T-cell (primary cell): ENCODE measurements at places on chromosomes 12 and 14.

DNA sequence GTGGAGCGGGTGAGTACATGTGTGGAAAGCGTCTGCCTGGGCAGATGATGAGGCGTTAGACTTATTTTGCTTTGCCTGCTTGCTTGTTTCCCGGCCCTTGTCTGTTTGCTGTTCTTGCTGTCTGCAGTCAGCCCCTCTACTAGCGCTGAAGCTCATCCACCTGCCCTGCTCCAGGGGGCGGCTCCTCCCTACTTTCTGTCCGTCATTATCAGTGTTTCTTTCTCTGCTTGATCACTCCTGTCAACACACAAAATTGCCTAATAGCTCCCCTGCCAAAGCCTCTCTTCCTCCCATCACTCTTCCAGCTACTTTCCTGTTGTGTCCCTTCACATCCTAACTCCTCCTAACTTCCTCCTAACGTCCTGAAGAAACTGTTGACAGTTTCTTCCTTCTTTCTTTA lies 34.9 kb upstream of the GALNT8 start:
- no peak for DNase-seq

- no peak for DNase-seq
Observed at GRCh38 chr14:103123634-103124500, 606 bp downstream of the TNFAIP2 start.

GRCh38 chr14:54719406-54719805 lies 152.5 kb downstream of the SAMD4A start:
- DNase-seq, result no peak

DNA sequence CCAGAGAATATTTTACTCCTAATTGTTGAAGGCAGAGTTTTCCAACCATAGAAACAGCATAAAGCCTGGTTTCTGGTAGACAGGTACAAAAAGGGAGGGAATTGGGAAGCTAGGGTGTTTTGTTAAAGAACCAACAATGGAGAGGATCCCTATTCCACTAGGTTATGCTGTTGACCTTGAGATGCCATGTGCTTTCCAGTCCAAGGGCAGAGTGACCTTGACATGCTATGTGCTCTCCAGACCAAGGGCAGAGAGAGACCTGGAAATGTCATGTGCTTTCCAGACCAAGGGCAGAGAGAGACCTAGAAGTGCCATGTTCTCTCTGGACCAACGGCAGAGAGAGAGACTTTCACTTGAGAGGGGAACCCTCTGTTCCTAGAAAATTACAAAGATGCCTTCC lies 1043.8 kb upstream of the FBXO33 start:
- no peak for DNase-seq

DNA sequence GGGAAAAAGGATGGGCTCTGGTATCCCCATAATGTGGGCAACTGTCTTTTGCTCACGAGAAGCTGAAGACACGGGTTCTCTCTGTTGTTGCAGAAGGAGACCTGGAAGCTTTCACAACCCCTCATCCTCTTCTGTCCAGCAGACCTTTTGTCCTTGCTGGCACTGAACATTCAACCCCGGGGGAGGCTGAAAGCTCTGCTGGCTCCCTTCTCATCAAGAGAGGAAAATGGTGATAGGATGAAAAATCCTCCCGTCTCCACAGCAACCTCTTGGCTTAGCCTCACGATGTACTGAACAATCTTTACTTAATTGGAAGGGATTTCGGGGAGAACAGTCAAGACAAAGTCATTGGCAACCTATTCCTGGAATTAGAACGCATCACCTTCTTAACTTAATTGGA lies 39.0 kb downstream of the ELK3 start:
- DNase-seq, result no peak

DNA sequence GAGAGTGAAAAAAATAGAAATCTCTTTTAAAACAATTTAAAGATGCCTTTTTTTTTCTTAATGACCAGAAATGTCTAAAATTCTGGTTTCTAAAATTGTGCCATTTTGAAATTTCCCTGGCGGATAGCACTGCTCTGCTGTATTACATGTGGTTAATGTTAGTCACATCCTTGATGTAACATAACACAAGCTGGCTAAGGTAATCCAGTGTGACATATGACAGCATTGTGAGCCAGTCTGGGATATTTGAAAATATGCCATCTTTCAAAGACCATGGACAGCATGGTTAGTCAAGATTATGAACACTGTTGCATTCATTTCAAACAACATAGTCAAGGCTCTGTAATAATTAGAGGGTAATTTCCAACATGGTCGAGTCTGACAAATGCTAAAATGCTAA lies 133.2 kb downstream of the ALX1 start:
- no peak for DNase-seq

DNA sequence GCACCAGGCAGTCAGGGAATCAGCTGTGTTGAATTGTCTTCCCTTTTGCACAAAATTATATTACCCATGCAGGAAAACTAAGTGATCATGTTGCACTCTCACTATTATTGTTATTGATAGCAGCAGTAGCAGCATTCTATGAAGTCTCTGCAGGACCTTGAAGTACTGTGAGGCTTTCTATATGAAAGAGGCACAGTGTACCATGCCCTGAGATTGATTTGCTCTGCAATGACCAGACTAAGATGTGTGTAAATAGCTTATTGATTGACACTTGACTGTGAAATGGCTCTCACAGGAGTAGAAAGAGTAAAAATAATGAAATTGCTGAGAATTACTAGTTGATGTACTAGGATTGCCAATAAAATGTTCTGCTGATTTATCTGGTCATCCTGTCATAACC lies 99.9 kb downstream of the KICS2 start:
- DNase-seq, result no peak

DNA sequence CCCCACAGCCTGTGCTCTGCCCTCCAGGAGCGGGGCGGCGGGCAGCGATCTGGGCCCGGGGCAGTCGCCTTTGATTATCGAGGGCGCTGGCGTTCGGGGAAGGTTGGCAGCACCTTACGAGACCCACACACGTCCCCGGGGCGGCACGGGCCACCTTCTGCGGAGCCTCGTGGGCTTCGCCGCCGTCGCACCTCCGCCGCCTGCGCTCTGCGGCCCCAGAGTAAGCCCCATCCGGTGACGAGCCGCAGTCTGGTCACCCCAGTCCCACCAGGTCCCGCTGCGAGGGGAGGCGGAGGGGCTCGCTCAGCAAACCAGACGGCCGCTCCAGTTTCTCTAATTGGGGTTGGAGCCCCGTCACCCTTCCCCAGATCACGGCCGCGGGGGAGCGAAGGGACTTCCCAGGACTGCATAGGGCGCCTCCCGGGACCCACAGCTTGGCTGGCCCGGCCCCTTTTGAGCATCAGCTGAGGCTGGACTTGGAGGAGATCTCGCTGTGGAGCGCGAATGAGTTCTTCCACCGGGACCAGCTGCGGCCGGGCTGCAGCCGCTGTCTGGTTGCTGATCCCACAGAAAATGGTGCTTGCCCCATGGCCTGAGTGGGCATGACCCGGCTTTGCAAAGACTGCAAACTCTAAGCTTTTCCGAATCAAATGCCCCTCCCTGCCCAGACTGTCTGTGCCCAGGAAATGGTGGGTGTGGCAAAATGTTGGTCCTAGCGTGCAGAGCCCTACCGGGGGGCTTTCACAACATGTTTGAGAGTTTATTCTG lies 560 bp downstream of the LGALS3 start:
- no peak for DNase-seq

GRCh38 chr14:57275023-57275664 lies 6.4 kb downstream of the AP5M1 start:
- no peak for DNase-seq

- no peak for DNase-seq
Observed at GRCh38 chr12:108788076-108788782, 56.9 kb upstream of the CORO1C start.

- DNase-seq, result no peak
Observed at GRCh38 chr12:107736914-107737313, 24.0 kb downstream of the PRDM4 start.

DNA sequence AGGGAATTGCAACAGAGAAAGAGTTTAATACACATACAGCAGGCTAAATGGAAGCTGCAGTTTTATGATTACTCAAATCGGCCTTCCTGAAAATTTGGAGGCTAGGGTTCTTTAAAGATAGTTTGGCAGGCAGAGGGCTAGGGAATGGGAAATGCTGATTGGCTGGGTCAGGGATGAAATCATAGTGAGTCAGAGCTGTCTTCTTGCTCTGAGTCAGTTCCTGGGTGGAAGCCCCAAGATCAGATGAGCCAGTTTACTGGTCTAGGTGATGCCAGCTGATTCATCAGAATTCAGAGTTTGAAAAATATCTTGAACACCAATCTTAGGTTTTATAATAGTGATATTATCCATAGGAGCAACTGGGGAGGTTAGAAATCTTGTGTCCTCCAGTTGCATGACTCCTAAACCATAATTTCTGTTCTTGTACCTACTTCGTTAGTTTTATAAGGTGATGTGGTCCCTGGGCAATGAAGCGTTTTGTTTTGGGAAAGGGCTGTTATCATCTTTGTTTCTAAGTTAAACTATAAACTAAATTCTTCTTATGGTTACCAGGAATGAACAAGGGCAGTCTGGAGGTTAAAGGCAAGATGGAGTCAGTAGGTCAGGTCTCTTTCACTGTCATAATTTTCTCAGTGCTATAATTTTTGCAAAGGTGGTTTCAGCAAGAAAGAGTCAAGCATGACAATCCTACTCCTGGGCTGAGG lies 257.8 kb upstream of the CCDC196 start:
- DNase-seq, result no peak

DNA sequence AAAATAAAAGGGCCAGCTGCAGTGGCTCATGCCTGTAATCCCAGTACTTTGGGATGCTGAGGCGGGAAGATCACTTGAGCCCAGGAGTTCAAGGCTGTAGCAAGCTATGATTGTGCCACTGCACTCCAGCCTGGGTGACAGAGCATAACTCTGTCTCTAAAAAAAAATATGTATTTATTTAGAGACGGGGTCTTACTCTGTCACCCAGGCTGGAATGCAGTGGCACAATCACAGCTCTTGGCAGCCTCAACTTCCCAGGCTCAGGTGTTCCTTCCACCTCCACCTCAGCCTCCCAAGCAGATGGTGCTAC lies 179.3 kb upstream of the ATF7IP start:
- DNase-seq, result no peak

- DNase-seq, result no peak
Observed at GRCh38 chr12:121632069-121632970, 6.0 kb downstream of the ORAI1 start.

DNA sequence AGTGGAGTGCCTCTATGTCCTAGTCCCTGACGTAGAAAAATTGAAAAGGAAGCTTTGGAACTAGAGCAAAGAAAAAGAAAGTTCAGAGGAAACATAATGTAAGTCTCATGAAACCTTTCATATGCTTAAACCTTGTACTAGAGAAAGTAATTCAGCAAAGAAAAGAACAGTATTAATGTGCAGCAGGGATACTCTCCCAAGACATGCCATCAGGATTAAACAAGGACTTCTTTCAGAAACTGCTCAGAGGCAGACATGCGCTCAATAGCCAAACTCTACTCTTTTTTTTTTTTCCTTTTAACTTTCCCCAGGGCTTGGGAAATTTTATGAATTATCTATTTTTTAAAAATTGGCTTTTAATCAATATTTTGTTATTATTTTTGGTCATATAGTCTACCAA lies 7.1 kb upstream of the ASB8 start:
- DNase-seq, result no peak

DNA sequence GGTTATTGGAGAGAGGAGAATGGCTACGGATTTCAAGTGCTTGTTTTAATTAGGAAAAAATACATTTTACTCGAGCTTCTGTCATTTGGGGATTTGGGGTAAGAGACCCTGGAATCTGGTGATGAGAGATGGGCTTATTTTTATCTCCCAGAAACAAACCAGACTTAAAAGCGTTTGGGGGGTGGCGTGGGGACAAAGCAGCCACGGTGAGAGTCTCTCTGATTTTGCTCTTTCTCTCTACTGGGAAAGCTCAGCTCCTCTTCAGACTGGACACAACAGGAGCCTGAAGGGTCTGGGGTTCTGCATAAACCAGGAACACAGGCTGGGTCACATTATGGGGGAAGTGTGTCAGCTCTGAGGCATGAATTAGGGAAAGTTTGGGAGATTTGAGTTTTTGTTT lies 3.8 kb downstream of the VSX2 start:
- DNase-seq, result no peak

DNA sequence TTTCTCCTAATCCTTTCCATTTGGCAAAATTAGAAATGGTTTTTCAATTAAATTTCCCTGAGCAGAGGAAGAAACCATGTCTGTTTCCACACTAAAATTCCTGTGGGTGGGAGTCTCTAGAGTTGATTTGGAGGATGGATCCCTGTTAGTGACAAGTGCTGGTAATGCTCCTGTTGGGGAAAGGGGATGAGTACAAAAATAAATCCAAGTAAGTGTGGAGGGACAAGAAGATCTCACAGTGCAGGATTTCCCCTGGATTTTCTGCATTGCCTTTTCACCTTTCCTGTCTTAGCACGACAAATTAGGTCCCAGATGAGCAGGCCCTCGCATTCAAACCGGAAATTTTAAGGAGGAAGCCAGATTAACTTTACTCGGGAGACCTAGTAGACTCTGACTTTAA lies 107.5 kb downstream of the DAD1 start:
- DNase-seq, result no peak

- no peak for DNase-seq
Observed at GRCh38 chr12:72901685-72902084, 629.5 kb downstream of the TRHDE start.

- DNase-seq, result no peak
Observed at GRCh38 chr12:56315249-56315621, 553 bp downstream of the CNPY2 start.

DNA sequence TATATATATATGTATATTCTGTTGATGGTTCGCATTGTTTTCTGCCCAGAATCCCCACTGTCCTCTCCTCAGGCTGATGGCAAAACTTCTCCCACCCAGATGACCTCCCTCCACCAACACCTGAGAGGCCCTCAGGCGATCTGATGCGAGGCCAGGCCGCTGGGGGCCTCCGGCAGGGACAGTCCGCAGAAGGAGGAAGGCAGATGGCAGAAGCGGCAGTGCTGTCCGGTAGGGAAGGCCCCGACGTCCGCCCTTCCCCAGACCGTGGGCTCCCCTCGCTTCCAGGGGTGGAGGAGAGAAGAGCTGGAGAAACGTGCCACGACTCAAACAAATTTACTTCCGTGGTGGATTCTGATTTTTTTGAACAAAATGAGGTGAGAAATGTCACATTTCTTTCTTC lies 178.3 kb upstream of the RGS6 start:
- DNase-seq, result no peak

- no peak for DNase-seq
Observed at GRCh38 chr12:105113094-105113493, 5.6 kb downstream of the WASHC4 start.

- no peak for DNase-seq
Observed at GRCh38 chr14:100730581-100730980, 3.9 kb downstream of the DLK1 start.

DNA sequence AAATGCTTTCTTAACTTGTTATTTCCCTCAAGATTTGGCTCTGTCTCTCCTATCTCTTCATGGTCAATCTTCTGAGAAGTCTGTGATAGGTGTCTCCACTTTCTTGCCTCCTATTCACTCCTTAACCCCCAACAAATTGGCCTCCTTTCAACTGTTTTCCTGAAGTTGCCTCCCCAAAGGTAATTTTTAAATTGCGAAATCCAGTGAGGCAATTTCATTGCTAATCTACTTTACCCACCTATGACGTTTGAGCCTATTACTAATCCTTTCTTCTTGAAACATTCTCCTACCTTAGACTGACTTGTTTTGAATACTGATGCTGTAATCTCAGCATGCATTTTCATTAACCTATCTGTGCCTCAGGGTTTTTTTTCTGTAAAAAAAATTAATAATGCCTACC lies 6.0 kb upstream of the KCNH5 start:
- DNase-seq, result no peak

GRCh38 chr14:21825845-21826244 lies 152.2 kb upstream of the OR4E1 start:
- DNase-seq, result no peak
